ENCODE measurements at places on chromosomes 13 and 19.

- no peak for DNase-seq
Measured at GRCh38 chr19:35272954-35273649, 4.3 kb downstream of the USF2 start.

DNA sequence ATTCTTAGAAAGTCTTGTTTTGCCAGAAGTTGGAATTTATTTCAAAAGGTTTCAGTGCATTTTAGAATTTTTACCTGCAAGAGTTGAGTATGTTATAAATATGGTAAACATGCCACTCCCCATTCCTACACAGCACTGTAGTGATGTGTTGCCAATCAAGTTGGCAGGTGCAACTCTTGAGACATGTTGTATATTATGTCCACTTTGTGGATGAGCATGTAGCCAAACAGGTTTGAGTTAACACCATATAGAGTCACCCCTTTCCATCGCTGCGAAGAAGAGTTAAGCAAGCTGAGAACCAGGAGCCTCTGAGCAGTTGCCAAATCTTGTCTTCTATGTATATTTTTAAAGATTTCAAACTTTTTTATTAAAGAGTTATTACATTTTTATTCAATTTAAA is 359.8 kb downstream of the LMO7 start:
- DNase-seq, result no peak

- no peak for DNase-seq
Measured at GRCh38 chr13:75197803-75198202, 284.2 kb downstream of the TBC1D4 start.

GRCh38 chr19:41527089-41527488 is 48.9 kb upstream of the CEACAM21 start:
- DNase-seq, result no peak

Data from AG08396 (cell line).